COR-L47 (cell line): ENCODE measurements at places on chromosomes 12 and 14.

DNA sequence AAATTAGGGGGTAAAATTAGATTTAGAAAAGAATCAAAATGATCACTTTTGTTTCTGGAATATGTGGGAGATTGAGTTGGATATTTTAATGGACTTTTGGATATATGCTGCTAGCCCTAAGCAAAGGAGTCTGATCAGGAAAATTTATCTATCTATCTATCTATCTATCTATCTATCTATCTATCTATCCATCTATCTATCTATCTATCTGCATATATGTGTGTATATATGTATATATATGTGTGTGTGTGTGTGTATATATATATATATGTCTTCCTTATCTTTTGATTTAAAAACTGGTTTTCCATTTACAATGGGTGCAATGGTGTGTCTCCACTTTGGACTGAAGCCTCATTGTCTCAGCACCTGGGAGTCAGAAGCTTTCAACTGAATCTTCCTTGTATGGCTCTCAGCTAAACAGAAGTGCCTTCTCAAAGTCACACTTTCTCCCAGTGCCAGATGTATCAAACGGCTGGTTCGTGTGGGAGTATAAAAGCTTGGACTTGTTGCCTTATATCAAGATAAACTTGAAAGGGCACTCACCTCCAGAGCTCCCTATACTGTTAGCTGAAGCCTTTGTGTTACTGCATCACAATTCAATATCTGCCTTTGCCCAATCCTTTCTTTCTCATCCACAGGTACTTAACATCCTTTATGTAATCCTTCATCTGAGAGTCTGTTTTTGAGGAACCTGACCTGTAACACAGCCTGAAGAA is 31.6 kb upstream of the CD69 start:
- DNase-seq, result no peak

DNA sequence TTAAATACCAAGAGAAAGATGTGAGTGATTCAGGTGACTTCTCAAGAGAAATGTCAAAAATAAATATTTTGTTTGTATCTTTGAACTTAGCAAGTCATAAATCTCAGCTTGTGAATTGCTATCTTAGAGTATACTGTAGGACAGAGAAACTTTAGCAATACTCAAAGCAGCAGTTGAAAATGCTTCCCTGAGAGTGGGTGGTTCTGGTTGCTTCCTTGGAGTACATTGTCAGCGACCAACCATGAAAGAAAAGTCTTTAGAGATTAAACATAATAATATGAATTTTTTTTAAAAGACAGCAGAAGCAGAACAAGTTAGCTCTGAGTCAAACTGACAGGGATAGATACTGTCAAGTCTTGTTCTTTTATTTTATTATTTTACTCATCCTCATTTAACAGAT is 86.8 kb upstream of the OSBPL8 start:
- no peak for DNase-seq

DNA sequence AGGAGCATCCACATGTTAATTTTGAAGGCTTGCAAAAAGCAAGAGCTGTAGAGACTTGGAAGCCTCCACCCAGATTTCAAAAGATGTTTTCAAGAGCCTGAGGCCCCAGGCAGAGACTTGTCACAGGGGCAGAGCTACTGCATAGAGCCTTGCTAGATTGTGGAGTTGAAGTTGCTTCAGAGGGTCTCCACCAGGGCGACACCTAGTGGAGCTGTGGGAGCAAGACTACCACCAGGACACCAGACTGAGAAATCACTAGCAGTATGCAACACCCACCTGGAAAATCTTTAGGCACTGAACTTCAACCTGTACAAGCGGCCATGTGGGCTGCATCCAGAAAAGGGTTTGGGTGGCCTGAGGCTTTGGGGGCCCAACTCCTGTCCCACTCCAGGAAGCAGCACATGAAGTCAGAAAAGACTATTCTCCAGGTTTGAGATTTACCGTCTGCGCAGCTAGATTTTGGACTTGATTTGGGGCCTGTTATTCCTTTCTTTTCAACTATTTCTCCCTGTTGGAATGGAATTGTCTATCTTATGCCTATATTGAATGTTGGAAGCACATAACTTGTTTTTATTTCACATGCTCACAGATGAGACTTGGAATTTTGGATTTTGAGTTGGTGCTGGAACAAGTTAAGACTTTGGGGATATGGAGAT is 508.6 kb downstream of the FLRT2 start:
- peak; percentile 29 for DNase-seq

DNA sequence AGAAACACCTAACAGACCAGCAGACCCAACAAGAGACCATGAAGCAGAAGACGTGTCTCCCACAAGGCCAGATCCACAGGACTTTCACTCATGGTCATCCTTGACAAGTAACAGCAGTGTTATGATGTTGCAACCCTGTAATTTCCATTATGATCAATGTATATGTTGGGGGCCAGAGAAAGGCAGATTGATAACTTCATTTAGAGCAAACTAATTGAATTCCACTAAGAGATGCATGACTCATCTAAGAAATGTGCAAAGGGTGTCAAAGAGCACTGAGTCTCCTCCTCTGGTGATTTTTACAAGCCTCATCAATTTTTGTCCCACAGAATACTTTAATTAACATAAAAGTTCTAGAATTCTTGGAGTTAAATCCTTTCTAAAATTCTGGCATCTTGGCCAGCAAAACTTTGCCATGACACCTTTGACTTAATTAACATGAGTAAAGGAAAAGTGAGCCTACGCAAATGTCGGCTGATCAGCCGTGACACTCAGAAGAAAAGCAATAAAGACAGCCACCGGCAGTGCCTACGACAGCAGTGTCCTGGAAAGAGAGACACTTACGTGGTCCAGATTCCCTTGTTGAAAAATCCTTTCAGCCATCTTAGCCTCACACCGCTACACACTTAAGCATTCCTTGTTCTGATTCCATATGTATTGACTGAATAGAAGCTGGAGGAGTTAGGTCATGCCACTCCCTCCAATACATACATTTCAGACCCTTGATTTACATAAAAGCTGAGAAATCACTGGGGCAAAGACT is 370.2 kb upstream of the CCDC196 start:
- DNase-seq, result no peak

DNA sequence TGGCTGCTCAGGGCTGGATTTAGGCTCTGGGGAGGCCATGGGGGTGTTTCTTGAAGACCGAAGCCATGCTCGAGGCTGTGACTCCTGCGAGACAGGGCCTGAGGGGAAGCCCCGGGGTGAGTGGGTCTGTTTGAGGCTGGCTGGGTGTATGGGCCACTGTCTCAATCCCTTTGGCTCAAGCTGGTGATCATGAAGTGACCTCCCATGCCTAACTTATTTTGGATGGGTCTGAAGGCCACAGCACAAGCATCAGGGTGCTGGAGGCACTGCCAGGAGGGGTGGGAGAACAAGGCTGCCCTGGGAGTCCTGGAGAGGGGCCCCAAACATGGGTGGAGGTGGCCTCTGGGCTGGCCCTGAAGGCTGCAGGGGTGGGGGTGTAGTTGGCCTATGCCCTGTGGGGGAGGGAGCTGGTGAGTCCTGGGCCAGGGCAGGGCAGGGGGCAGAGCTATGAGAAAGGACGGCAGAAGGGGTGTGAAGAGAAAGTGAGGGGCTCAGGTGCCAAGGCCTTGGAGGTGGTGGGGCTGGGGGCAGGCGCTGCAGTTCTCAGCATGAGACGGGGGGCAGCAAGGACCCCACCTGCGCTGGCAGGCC is 100.9 kb downstream of the KIF26A start:
- no peak for DNase-seq

DNA sequence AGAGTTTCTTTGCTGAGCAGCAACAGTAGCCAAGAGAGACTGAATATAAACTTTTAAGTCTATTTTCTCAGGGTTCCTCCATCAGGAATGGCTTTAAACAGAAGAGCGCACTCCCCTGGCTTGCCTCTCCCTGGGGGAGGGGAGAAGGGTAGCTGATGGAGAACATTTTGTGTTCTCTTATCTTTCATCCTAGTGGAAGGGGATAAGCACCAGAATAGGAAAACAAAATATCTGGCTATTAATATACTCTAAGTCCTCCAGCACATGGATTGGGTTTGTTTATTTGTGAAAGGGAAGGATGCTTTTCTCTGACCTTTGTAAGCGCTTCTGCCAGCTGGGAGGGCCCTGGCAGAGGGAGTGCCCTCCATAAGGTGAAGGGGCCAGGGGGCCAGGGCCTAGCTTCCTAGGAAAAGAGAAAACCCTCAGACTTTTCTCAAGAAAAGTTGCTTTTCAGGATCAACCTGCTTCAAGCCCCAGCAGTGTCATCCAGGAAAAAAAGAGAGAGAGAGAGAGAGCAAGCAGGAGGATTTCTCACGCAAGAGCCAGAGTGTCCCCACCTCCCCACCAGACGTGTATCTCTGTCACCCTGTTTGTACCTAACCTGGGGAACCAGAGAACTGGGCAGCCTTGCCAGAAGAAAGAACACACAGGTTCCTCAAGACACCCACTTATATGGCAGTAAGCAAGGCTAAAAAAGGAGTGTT is 34.3 kb upstream of the ATP2A2 start:
- DNase-seq, result no peak

DNA sequence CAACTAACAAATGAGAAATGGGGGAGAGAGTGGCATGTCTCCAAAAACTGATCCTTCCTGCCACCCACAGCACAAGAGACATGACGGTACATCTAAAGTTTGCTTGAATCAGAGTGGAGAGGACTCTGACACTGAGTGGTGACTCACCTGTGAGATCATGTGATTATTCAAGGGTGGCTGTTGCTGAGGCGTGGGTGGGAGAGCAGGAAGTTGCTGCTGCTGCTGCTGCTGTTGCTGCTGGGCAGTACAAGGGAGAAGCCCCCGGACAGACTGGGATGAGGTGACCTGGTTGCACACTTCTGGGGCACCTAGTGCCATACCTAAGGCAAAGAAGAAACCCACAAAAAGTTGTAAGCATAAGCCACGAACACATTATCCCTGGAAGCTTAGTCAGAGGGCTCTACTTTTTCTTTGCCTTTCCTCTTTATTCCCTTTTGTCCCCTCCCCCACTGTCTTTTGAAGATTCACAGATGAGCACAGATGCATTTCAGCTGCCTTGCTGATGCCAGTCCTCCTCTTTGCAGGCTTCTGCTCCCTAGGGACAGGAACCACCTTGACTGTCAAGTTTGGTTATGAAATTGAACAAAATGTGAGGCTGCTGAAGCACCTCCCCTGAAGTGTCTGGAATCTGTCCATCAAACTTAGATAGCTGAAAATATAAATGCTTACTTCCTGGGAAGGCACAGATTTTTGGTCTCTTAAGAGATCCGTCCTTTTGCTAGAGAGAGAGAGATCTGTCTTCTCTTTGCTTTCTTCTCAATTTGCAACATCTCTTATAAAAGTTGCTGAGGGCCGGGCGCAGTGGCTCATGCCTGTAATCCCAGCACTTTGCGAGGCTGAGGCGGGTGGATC is 29.4 kb upstream of the STAC3 start:
- DNase-seq, result no peak

GRCh38 chr12:80195074-80195726 is 95.9 kb downstream of the OTOGL start:
- DNase-seq, result peak; percentile 66

DNA sequence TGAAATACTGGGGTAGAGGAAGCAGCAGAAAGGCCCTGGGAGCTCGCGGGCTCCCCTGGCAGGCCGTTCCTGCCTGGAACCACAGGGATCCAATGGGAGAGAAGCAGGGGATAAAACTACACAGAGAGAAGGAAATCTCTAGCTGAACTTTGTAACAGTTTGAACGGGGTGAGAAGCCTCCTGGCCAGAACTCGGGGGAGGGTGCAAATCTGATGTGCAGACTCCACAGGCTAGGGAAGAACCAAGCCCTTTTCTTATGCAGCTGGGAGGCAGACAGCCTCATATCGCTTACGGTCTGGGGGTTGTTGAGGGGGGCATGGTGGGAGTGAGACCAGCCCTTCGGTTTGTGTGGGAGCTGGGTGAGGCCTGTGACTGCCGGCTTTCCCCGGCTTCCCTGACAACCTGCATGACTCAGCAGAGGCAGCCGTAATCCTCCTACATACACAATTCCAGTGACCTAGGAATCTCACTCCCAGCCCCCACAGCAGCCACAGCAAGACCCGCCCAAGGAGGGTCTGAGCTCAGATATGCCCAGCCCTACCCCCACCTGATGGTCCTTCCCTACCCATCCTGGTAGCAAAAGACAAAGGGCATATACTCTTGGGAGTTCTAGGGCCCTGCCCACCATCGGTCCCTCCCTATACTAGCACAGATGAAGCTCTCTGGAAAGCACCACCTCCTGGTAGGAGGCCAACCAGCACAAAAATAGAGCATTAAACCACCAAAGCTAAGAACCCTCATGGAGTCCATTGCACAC is 143.0 kb downstream of the TMTC1 start:
- no peak for DNase-seq

DNA sequence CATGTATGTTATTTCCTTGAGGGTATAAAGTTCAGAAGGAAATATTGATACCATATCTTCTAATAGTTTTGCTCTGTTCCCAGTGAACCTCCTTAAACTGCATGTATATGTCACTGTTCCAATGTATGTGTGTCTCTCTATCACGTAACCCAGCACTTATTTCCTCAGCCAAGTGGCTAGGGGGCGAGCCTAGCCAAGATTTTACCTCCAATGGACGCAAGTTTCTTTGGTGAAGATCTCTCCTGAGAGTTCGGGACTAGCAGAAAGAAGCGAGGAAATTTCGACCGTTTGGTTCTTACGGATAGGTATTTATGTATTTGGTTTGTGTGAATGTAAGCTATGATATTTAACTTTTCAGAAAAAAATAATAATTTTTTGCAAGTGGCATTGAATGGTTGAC is 2.5 kb downstream of the SFSWAP start:
- DNase-seq, result no peak

- no peak for DNase-seq
These were observed 13.6 kb downstream of the ABCD2 start for GRCh38 chr12:39605996-39606395.

DNA sequence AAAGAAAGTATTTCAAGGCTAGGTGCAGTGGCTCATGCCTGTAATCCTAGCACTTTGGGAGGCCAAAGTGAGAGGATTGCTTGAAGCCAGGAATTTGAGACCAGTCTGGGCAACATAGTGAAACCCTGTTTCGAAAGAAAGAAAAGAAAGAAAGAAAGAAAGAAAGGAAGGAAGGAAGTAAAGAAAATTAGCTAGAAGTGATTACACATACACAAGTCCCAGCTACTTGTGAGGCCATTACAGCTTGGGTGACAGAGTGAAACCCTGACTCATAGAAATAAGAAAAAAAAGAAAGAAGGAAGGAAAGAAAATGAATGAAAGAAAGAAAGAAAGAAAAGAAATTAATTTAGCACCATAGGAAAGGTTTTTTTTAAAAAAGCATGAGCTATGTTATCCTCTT is 33.3 kb upstream of the PPP1CC start:
- DNase-seq, result no peak

GRCh38 chr12:57112492-57113294 is 1.5 kb upstream of the STAT6 start:
- no peak for DNase-seq

DNA sequence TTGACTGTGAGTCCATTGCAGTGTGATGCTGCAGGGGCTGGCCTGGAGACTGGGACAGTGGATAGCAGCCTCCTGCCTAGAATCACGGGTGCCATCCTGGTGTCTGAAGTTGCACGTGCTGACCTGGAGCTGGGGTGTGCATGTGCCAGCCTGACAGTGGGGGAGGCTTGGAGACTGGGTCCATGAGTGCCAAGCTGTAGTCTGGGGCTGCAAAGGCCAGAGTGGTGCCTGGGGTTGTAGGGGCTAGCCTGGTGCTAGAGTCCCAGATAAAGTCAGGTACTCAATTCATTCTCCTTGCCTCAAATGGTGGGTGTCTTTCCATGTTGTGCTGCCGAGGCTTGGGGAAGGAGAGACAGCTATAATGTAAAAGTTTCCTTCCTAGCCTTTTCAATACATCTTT is 181.9 kb upstream of the NPAS3 start:
- DNase-seq, result no peak

- DNase-seq, result no peak
These were observed 146.8 kb upstream of the DIO2 start for GRCh38 chr14:80358112-80358511.
